ENCODE measurements at places on chromosomes 7 and 10.

- no peak for DNase-seq
Measured at GRCh38 chr7:156919132-156919713, 26.2 kb upstream of the LMBR1 start.

GRCh38 chr7:117249696-117250095 is 73.2 kb downstream of the WNT2 start:
- no peak for DNase-seq

GRCh38 chr7:48087349-48087748 is 1.7 kb upstream of the UPP1 start:
- DNase-seq, result no peak

GRCh38 chr7:93719546-93719945 is 145.0 kb upstream of the CALCR start:
- no peak for DNase-seq
